ENCODE measurements at places on chromosomes 5 and 9.

- no peak for DNase-seq
These were observed 14.6 kb upstream of the TRAF1 start for GRCh38 chr9:120941046-120941770.

GRCh38 chr5:126265917-126266316 is 157.3 kb upstream of the GRAMD2B start:
- no peak for DNase-seq

GRCh38 chr5:39274398-39275085 is 55.2 kb upstream of the FYB1 start:
- no peak for DNase-seq

DNA sequence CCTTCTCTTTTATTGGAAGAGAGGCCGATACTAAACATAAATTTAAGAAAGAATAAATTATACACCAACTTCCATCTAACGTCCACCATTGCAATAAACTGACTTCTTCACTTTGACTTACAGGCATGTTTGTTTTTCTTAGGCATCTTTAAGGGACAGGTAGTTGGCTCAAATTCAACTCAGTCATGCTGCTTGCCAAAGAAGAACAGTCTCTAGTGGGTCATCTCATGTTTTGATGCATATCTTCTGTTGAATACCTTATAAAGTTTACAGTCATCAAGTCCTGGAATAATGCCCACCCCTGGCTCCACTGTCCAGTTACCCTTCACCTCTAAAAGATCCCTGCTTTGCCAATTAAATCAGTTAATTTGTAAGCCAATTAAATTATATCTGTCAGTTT is 328.2 kb upstream of the GRAMD2B start:
- DNase-seq = no peak

GRCh38 chr5:53071738-53072137 is 37.8 kb downstream of the MOCS2 start:
- DNase-seq = no peak

GRCh38 chr9:84027201-84027600 is 46.6 kb downstream of the RMI1 start:
- DNase-seq = no peak

DNA sequence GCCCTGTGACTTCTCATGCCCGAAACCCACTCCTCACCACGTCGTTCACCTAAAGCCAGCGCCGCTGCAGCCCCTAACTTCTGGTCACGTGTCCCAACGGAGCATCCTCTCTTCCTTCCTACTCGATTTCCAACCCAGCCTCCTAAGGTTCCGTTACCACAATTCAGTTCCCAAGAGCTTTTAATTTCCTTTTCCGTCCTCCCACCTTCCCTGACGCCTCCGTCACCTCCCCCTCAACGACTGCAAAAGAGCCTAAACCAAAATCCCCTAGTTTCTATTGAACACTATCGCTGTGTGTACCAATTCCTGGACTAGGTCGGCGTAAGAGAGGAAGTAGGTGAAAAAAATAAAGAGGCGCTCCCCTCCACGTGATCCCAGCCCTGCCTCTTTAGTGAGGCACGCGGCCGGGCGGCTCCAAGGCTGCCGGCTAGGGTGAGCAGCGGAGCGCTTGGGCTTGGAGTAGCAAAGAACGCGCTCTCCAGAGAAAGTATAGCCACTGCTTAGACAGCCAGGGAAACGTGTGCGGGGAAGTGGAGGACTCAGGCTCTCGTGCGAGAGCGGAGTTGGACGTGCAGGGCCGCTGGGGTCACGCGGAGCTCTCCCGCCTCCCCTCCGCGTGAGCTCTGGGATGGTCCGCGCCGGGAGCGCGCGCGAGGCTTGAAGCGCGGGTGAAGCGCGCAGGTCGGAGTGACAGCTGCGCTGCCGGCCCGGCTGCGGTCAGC is at the start of the genes CENPP and NOL8:
TSS of gene CENPP (plus strand) at position 685 of the 722 bp plus-strand sequence.
TSS of gene NOL8 (minus strand) at position 82 of the 722 bp plus-strand sequence. CDS start 1,189 bp downstream, outside the sequence.
- DNase-seq = peak; percentile 72

DNA sequence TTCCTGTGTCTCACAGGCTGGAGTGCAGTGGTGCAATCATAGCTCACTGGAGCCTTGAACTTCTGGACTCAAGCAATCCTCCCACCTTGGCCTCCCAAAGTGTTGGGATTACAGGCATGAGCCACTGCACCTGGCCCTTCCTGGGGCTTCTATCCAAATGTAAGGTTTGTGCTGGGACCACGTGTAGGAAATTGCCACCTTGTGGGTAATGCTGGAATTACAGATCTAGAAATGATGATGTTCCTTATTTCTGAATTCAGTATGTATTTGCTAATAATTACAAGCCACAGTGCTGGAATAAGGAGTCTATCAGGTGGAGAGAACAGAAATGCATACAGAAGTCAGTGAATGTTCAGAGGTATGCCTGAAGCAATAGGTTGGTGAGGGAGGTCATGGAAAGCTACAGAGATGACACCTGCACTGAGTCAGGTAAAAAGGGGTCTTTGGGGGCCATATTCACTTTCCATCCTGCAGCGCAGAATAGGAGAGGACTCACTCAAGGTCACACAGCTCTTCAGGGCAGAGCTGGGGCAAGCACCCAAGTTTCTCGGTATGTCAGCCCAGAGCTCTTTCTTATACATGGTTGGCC is 8.8 kb upstream of the IGFBPL1 start:
- DNase-seq = no peak

DNA sequence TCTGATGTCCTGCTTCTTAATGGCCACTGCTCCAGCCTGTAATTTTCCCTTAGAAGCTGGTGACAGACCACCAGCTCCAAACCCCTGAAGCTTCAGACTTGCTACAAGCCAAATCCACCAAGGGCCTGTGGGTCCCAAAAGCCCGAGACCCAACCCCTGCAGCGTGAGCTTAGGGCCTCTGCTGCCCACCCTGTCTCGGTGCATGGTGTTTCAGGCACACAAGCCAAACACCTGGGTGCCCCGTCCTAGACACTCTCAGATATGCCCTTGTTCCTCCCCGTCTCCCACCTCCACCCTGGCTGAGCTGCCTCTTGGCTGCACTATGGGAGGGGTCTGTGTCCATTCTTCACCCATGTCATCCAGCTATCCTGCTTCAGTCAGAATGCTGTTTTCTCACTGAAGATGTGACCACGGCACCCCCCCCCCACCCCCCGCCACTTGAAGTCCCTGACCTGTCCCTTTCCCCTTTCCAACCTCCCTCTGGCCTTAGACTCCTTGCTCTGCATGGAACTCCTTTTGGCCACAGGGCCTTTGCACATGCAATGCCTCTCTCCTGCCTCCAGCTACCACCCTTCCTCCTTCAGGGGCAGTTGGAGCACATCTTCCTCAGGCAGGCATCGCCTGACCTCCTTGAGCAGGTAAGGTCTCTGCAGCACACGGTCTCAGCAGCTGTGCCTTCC is 55.8 kb downstream of the ZNF354C start:
- DNase-seq = no peak

- DNase-seq = no peak
These were observed 14.2 kb downstream of the TCERG1 start for GRCh38 chr5:146461319-146461718.

DNA sequence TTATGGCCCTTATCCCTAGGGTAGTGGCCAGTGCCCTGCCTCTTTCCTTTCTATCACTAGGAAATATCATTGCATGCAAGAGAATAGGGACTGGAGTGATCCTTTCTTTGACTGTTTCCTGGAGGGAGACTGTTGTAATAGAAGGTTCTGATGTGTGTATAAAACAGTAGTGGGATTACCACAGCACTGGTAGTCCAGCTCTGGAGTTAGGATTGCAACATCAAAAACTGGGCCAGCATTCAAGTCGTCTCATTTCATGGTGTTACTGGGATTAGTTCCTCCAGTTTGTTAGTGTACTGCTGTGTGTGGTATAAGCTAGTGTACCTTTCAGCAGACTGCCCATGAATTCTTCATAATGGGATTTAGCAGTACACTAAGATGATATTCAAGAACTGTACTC is 45.8 kb downstream of the KIAA1958 start:
- DNase-seq = no peak

- DNase-seq = no peak
These were observed 4.1 kb downstream of the MRPL36 start for GRCh38 chr5:1795506-1795905.

DNA sequence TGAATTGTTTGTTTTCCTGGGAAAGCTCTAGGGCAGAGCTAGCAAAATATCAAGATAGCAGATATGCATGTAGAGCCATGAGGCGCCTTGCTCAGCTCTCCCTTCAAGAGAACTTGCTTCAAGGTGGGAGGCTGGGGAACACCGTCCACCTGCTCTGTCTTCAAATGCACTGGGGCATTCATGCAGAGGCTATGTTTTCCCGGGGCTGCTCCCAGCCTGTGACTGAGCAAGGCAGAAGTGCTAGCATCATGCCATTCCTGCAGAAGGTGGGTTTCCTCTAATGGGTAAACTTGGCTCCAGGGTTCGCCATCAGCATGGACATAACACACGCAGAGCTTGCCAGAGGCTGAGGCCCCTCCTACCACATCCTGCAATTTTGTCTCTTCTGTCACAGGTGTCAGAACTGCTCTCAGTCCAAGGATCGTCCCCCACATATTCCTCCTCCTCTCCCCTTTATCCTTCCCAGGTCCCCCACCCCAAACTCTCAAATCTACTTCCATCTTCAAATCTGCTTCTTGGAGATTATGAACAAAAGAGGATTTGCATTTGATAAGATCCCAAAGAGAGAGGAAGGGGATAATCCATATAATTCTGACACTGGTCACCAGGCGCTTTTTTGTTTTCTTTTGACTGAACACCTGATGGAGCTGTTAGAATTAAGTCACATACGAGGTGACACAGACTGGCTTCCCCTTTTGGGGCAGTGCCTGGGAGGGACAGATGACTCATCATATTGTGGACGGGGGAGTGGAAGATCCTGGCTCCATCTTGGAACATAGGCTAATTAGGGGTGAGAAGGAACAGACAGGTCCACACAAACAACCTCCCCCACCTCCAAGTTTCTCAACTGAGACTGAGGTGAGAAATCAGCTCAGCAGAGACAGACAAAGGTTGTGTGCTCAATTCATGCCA is 85.0 kb upstream of the TAF11L2 start:
- no peak for DNase-seq

- DNase-seq = no peak
These were observed 649 bp downstream of the AP3B1 start for GRCh38 chr5:78293851-78294247.

GRCh38 chr5:147763791-147764525 is 18.6 kb downstream of the JAKMIP2 start:
- no peak for DNase-seq

DNA sequence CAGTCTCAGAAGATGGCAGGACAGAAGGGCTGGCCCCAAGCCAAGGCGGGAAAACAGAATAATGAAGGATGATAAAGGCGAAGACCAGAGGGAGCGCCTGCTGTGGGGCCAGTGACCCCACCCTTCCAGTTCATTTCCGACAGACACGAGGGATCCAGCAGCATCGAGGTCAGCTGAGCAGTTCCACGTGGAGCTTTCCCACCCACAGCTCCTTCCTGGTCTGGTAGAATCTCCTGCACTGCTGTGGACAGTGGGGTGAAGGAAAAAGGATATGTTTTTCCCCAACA is 265.9 kb upstream of the VLDLR start:
- no peak for DNase-seq

- DNase-seq = no peak
These were observed 79.7 kb downstream of the MED27 start for GRCh38 chr9:131999692-132000551.

- DNase-seq = no peak
These were observed 31.0 kb downstream of the NSUN2 start for GRCh38 chr5:6601816-6602215.

DNA sequence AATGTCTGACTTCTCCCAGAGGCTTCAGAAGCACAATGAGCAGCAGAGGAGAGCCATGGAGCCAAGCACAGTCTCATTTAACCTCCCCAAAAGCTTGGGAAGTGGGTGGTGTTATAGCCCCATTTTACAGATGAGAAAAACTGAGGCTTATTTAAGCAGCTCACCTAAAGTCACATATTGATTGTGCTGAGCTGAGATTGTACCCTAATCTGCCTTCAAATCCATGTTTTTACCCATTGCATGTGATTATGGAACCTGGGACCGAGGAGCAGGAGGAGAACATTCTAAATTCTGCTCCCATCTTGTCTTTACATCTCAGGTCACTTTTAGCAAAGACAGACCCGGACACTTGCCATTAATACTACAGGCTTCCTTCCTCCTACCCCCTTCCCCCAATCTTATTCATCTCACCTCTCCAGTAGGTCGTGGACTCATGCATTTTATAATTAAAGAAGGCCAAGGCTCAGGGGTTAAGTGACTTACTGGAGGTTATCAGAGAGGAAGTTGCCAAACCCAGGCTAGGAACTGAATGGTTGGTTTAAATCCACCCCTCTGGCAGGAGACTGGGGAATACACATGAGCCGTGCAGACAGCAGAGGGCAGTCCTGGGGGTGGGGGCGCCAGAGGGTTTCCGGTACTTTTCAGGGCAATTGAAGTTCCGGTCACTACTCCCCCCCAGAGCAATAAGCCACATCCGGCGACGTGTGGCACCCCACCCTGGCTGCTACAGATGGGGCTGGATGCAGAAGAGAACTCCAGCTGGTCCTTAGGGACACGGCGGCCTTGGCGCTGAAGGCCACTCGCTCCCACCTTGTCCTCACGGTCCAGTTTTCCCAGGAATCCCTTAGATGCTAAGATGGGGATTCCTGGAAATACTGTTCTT is 51.0 kb upstream of the IL17B start:
- no peak for DNase-seq

- DNase-seq = no peak
These were observed 379.0 kb upstream of the GRAMD2B start for GRCh38 chr5:126044111-126044668.

- no peak for DNase-seq
These were observed 1.3 kb upstream of the DMRT2 start for GRCh38 chr9:1048811-1049210.

- no peak for DNase-seq
These were observed 6.8 kb downstream of the IFNA8 start for GRCh38 chr9:21415493-21416267.

DNA sequence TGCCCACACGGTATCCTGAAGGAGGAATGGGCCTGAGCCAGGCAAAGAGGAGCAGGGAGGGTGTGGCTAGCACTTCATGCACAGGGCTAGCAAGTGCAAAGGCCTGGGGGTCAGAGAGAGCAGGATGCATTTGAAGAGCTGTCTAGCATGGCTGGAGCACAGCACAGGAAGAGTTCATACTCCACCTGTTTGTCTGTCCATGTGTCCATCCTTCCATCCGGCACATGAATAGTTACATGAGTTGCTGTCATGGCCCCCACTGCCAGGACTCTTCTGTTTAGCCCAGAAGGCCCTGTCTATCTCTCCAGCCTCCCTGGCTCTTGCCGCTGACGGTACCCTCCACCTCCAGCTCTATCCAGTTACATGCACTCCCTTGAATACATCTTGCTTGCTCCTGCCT is 17.1 kb downstream of the RGS3 start:
- no peak for DNase-seq

DNA sequence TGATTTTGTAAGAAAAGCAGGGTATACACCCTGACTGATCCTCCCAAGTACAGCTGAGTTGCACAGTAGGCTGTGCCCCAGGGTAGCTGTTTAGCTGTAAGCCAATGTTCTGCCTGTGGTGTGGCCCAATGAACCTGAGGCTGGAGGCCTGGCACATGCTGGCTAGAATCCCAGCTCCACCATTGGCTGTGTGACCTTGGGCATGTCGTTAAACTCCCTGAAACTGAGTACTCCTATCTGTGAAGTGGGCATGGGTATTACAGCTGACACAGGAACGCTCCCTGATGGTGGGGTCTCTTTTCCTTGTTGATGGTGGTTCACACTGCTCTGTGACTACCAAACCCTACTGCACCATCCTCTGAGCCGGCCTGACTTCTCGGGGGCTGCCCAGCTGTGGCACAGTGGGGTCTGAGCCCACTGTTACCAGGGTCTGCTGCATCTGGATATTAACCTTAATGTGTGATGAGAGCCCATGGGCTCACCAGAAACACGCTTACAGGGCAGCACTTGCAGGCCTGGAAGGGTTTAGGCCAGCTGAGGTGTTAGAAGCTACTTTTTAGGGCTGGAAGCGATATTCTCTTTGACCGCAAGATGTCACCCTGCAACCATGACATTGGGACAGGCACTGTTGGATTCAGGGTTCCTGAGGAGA is 7.0 kb upstream of the GADD45G start:
- no peak for DNase-seq
